Activated T-cell treated with anti-CD3 and anti-CD28 coated beads, Interleukin-2, amount 50 U/mL, for 72 hours (primary cell): ENCODE measurements at places on chromosomes 13 and 19. TPM values are rescaled to one million over a fixed set of nuclear protein-coding genes. Genes with fewer than 3 reads are reported as not detected.

- no peak for DNase-seq
Observed at GRCh38 chr13:44507639-44508038, 68.5 kb downstream of the TSC22D1 start.

GRCh38 chr13:38730332-38730731, 43.5 kb downstream of the FREM2 start:
- no peak for DNase-seq

- no peak for DNase-seq
Observed at GRCh38 chr13:110108348-110109139, 198.4 kb downstream of the COL4A1 start.

DNA sequence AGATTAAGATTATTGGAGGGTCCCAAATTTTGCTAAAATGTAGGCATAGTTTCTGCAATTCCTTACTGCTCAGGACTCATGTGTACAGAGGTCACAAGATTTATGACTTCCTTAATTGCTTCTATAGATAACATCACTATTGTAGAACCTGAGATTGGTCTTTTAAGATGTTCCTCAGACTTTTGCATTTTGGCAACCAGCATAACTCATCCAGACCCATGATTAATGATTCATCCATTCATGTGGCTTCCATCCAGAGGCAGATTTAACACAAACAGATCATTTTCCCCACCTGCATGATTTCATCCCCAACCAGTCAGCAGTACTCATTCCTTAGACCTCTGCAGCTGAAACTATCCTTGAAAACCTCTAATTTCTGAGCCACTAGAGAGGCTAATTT, 34.5 kb upstream of the CEACAM8 start:
- no peak for DNase-seq

DNA sequence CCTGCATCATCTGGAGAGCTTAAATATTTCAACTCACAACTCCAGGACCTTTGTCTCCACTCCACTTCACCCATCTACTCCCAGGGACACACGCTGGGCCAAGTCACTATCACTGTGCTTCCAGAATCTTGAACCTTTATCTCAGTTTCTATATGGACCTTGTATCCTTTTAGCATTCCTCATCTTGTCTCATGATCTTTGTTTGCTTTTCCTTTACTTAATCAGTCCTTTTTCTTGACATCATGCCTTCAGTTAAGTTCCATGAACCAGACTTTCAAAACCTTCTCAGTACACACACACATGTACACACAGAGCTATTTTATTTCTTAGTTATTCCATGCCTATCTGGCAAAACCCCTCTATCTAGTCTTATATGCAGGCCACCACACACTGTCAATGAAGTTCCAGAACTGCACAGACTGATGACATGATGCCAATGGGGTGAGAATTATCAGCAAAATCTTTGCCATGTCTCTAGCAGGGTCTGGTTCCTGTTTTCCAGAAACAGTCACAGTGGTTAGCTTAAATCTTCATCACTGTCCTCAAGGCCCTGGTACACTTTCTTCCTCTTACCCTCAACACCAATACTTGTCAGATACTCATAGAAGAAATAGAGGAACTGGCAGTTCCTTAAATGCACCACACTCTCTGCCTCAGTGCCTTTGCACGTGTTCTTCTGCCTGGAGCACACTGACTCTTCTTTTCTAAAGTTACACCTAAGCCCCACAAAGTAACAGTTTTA, 77.6 kb upstream of the STARD13 start:
- no peak for DNase-seq

GRCh38 chr13:109385242-109385560, 401.2 kb downstream of the IRS2 start:
- DNase-seq: no peak

DNA sequence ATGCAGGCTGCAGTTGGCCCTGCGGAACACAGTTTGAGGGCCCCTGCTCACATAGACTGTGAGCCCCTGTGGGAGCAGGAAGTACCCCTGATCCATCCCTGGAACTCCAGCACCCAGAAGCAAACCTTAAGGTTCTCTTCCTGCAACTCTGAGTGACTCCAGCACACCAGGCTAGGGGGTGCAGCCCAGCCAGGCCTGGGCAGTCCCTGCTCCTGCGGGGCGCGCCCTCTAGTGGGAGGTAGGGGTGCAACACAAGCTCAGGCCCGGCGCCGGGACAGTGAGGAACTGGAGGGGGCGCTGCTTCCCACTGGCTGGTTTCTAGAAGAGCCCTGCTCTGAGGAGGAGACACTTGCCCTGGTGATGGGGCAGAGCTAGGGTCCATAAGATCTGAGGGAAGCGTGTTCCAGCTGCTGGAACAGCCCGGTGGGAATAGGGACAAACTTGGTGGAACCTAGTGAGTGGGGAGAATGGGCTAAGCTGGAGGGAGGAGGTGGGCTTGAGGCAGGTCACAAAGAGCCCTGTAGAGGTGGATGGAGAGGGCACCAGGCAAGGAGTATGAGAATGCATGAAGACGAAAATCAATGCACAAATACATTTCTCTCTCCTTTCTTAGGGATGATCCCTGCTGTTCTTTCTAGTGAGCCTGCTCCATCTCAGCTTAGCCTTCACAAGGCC, 5.0 kb downstream of the ZSCAN5A start:
- DNase-seq: peak; percentile 76

GRCh38 chr19:32458500-32459123, 53.0 kb downstream of the DPY19L3 start:
- no peak for DNase-seq

DNA sequence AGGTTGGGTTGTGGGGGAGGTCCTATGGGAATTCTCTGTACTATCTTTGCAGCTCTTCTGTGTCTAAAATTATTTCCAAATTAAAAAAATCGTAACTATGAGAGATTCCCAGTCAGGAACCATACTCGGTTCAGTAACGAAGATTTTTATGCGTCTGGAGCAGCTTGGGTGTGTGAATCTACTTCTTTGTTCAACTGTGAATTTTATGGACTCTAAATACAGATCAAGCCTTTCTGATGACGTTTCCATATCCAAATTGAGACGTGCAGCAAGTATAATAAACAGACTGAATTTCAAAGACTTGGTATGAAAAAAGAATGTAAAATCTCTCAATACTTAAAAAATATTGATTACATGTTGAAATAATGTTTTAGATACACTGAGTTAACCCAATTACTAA, 30.9 kb downstream of the MLLT1 start:
- DNase-seq: no peak

GRCh38 chr13:51728972-51729371, 75.0 kb downstream of the DHRS12 start:
- DNase-seq: no peak

DNA sequence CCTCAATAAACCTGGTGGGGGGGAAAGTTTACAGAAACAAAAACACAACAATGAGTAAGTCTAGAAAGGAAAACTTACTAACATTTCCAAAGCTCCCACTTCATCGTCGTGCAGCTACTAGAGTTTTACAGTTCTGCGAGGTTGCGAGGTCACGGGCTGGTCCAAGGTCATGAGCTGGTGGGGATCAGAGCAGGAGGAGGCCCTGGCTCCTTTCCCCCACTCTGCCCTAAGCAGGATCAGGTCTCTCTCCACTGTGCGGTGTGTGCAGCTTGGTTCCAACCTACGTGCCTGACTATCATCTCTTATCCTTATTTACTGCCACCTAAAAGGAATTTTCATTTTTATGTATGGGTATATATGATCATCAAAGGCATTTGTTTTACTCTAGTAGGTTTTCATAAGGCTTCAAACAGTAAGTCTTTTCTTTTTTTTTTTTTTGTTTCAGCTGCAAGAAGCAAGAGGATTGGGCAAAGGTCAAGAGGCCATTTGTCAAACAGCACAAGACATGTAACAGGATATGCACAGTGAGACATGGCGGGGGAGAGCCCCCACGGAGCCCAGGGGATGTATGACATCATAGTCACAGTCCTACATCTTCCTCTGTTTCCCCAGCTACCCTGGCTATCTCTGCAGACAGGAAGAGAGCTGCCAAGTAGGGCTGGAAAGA, 76.6 kb upstream of the POMP start:
- peak; percentile 16 for DNase-seq

GRCh38 chr13:81577601-81578195, 1236.8 kb upstream of the SPRY2 start:
- DNase-seq: no peak

GRCh38 chr13:40388617-40389016, 277.8 kb downstream of the FOXO1 start:
- peak; percentile 87 for DNase-seq

GRCh38 chr13:112889351-112890290, 79.4 kb upstream of the MCF2L start:
- no peak for DNase-seq

DNA sequence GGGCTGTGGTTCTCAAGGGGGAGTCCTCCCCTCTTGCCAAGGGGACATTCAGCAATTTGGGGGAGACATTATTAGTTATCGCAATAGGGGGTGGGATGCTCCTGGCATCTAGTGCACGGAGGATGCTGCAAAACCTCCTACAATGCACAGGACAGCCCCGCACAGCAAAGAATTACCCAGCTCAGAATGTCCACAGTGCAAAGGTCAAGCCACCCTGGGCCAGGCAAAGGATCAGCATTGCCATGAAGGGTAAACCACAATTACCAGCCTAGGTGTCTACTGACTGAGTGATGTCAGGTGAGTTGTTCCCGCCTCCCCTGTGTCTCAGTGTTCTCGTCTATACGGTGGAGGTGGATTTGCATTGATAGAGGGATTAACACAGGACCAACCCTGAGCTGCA, 2.4 kb upstream of the METTL21C start:
- no peak for DNase-seq

- no peak for DNase-seq
Observed at GRCh38 chr13:50334115-50334778, 319.0 kb downstream of the KCNRG start.

DNA sequence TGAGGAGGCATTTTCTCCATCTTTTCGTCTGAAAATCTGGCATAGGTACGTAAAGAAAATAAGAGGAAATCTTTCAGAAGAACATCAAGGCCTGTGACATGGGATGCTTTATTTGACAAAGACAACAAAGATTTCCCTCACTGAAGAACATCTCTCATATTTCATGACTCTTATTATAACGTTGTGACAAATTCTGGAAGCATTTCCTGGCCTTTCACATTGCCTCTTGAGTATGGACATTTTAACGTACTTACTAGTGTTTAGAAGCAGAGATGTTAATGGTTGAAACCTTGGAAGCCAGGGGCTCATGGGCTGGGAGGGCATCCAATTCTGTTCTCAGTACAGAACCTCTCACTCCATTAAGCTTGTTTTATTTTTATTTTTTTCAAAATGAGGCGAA, 210.8 kb downstream of the DCT start:
- no peak for DNase-seq

GRCh38 chr19:55545443-55545842, at the start of gene SBK3:
SBK3 (minus strand) TSS chr19:55545543; CDS start chr19:55545543, 0 bp downstream.
- DNase-seq: no peak

- no peak for DNase-seq
Observed at GRCh38 chr19:11570039-11570462, 7.4 kb downstream of the ACP5 start.

DNA sequence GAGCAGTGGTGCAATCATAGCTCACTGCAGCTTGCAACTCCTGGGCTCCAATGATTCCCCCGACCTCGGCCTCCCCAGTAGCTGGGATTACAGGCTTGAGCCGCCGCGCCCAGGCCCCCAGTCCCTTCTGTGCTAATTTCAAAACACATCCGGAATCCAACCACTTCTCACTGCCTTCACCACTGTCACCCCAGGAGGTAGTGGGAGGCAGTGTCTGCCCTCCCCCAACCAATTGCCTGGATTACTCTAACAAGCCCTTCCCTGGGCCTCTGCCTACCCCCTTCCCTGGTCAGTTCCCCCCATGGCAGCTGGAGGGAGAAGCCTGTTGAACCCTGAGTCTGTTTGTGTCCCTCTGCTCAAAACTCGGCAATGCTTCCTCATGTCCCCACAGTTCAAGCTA, 2.3 kb downstream of the PRAM1 start:
- no peak for DNase-seq

- DNase-seq: no peak
Observed at GRCh38 chr19:27868007-27868406, 1344.9 kb downstream of the UQCRFS1 start.

The FKBP8 gene
- total RNA-seq: 239 TPM

The TMEM59L gene
- 0.49 TPM for total RNA-seq

The ZNF835 gene
- 1.3 TPM for total RNA-seq

The ZNF329 gene
- total RNA-seq: 9.8 TPM

The IGFLR1 gene
- total RNA-seq: 253 TPM

The PDCD2L gene
- 34.4 TPM for total RNA-seq

The RHPN2 gene
- 0.95 TPM for total RNA-seq

The GPC5 gene
- total RNA-seq: not detected
